ENCODE measurements at places on chromosomes 11 and 22. TPM values are rescaled to one million over a fixed set of nuclear protein-coding genes. Genes with fewer than 3 reads are reported as not detected.

DEUP1 gene
- not detected for total RNA-seq

OR5M11 gene
- total RNA-seq = not detected

OR56A3 gene
- total RNA-seq = not detected

DEPDC7 gene
- total RNA-seq = 17.0 TPM

TIMP3 gene
- 171 TPM for total RNA-seq

RELT gene
- 5.8 TPM for total RNA-seq

SYCE3 gene
- not detected for total RNA-seq

DNA sequence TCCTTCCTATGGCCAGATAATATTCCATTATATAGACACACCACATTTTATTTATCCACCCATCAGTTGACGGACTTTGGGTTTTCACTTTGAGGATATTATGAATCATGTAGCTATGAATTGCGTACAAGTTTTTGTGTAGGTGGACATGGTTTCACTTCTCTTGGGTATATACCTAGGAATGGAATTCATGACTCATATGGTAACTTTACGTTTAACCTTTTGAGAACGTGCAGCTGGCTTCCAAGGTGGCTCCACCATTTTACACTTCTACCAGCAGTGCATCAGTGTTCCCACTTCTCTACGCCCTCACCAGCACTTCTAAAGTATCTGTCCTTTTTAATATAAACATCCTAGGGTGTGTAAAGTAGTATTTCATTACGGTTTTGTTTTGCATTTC is 112.0 kb downstream of the PLEKHA7 start:
- DNase-seq = no peak

GRCh38 chr11:130609121-130610035 is 160.9 kb downstream of the ADAMTS15 start:
- DNase-seq = no peak

DNA sequence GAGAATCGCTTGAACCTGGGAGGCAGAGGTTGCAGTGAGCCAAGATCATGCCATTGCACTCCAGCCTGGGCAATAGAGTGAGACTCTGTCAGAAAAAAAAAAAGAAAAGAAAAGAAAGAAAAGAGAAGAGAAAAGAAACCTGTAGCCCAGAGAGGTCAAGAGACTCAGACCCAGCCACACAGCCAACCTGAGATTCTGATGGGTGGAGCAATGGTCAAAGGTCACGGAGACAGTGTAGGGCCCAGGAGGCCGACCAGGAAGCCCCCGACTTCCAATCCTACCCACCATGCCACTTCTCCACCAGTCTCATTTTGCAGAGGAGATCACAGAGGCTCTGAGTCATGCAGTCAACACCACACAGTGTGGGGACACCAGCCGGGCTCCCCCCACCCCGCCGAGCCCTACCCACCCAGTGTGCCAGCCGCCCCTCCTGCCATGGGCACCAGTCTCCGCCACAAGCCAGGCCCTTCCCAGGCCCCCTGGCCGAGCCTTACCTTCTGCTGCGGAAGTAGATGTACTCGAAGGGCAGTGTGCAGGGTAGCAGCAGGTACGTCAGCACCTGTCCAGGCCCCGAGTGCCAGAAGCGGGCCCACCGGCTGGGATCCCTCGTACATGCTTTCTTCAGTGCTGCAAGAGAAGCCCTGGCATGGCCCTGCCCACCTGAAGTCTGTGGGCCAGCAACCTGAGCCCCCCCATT is 7.9 kb downstream of the PNPLA5 start:
- DNase-seq = no peak

GRCh38 chr11:117097014-117097388 is 1.2 kb downstream of the SIK3 start:
- peak; percentile 30 for DNase-seq

DNA sequence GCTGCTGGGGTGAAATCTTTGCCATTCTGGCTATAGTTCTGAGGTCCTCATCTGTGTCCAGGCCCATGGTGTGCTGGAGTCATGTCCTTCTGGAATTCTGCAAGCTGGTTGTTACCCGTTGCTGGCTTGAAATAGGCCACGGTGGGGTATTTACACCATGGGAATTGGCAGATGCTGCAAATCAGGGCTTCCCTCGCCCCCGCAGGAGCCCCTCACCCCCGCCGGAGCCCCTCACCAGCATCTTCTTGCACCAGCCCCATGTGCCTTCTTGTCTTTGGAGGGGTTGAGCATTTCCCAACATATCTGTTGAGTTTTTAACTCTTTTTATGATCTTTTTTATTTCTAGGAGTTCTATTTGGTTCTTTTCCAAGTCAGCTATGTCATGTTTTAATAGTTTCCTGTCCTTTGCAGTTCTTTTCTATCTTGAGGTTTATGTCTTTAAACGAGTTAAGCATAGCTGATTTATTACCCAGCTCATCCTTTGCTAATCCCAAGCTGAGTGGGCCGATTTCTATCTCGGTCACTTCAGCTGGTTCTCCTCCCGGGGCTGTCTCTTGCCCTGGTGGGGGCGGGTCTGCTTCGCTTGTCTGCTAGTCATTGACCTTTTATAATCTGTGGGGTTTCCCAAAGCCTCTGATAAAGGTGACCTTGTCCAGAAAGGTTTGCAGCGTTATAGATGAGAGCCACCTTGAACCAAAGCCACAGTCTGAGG is 17.6 kb downstream of the ANO1 start:
- DNase-seq = no peak
